Pulmonary artery endothelial cell (primary cell): ENCODE measurements at places on chromosomes 7 and 10. TPM values are rescaled to one million over a fixed set of nuclear protein-coding genes. Genes with fewer than 3 reads are reported as not detected.

The EPHA1 gene
- total RNA-seq = under 0.01 and 0.07 TPM in 2 replicates

DNA sequence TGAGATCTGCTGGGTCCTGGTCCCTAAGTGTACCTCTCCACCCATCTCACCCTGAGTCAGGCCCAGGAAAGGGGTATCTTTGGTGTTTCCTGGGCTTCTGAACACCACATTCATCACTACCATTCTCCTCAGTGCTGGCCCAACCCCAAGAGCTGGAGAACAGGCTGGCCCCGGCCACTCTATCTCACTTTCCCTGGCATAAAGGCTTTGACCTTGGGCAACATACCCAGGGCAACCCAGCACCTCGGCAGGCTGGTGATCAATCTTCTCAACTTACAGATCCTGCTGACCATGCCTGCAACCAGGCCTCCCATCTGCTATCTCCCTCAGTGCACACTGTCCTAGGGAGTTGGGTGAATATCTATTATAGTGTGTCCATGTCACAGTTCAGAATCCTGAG is 2.1 kb downstream of the VSIR start:
- no peak for DNase-seq

The INA gene
- total RNA-seq = 0.13 and 0.18 TPM in 2 replicates

DNA sequence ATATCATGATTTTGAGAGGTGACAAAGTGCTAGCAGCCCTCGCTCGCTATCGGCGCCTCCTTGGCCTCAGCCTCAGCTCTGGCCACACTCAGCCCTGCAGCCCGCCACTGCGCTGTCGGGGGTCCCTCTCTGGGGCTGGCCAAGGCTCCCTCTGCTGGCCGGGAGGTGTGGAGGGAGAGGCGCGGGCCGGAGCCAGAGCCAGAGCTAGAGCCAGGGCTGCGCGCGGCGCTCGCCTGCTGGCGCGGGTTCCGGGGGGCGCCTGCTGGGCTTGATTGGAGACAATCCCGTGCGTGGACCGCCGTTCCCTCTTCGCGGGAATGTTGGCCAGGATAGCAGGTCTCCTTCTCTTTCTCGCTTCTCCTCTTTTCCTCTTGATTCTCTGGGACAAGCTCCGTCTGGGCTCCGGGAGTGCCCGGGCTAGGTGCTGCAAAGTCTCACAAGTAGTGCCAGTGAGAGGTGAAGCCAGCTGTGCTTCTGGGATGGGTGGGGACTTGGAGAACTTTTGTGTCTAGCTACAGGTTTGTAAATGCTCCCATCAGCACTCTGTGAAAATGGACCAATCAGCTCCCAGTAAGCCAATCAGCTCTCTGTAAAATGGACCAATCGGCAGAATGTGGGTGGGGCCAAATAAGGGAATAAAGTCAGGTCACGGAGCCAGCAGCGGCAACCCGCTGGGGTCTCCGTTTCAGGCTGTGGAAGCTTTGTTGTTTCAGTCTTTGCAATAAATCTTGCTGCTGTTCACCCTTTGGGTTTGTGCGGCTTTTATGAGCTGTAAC is 43.4 kb upstream of the ELMO1 start:
- DNase-seq = no peak

GRCh38 chr10:127552446-127552845 is 3.3 kb downstream of the NPS start:
- DNase-seq = no peak

- DNase-seq = no peak
Measured at GRCh38 chr10:60731134-60731885, 47.0 kb upstream of the CDK1 start.

DNA sequence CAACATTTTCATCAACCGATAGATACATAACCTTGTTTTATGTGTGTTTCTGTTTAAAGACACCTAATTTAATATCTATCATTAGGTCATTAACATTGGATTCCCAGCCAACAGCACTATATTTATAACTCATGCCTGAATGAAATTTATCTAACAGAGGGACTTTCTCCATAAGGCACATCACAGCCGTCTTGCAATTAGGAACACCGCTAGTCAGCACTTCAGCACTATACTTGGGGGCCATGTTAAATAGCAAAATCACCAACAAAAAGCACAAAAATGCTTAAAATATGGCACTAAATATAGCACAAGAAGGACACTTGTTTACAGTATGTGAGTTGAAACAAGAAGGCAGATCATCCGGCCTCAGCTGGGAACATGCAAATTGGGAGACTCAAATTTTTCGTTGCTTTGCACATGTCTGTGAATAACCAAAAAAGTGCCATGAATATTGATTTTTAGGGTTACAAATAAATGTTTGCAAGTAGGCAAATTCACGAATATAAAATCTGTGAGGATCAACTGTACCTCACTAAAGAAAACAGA is 51.0 kb downstream of the TLL2 start:
- DNase-seq = no peak

GRCh38 chr7:131527456-131527855 is 29.0 kb downstream of the PODXL start:
- DNase-seq = no peak

The DGKI gene
- 0.33 and 0.53 TPM in 2 replicates for total RNA-seq

DNA sequence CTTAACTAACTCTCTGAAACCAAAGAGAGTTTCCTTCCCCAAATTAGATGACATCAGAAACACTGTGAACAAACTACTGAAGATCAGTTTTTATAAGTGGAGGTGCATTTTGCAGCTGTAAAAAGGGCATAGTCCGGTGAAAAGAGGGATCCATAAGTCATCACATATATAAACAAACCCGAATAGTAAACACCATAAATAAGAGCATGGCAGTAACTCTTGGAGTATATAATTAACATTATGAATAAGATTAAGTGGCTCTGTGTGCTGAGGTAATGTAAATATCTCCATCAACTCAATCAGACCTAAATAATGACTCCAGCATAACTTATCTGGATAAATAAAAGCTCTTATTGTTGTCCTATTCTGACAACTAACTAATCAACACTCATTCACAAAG is 43.0 kb upstream of the SHTN1 start:
- DNase-seq = no peak

DNA sequence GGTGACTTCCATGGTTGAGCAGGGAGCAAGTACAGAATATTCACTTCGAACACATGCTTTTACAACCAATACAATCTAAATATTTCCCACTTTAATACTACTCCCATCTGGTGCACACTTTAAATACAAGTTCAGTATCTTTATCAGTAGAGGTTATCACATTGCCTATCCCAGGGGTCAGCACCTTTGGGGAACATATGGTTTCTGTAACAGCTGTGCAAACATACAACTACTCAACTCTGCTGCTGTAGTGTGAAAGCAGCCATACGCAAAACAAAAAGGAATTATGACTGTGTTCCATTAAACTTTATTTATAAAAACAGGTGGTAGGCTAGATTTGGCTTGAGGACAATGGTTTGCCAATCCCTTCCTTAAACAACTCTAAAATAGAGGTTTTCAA is 157.5 kb downstream of the XPNPEP1 start:
- no peak for DNase-seq

DNA sequence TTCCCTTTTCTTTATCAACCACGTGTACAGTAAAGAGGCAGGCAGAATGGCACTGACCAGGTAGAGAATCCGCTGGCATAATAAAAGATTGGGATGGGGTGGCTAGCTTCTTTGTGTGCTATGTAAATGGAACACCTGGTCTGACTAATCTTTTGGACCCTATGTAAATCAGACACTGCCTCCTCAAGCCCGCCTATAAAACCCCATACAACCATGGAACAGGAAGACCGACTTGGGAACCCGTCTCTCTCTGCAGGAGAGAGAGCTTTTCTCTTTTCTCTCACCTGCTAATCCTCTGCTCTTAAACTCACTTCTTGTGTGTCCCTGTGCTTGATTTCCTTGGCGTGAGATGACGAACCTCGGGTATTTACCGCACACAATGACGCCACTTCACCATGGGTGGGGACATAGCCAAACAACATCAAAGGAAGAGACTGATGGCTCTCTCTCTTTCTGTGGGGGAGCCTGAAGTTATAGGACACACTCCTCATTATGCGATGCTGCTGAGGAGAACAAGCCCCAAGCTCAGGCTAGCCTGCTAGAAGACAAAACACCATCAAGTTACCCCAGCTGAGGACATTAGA is 94.2 kb downstream of the ARL5B start:
- DNase-seq = no peak

GRCh38 chr10:12839941-12840611 is 161.4 kb downstream of the CCDC3 start:
- DNase-seq = no peak
